Activated CD4-positive, alpha-beta T cell treated with anti-CD3 and anti-CD28 coated beads, Interleukin-2, amount 10 ng/mL, durations not matched to agents 24 days and 14 days (primary cell): ENCODE measurements at places on chromosomes 13 and 19. TPM values are rescaled to one million over a fixed set of nuclear protein-coding genes. Genes with fewer than 3 reads are reported as not detected.

The PBX4 gene
- 19.2 and 20.5 TPM in 2 replicates for total RNA-seq

The PNMA8B gene
- total RNA-seq = not detected in 2 replicates

- DNase-seq = no peak
These were observed 71.0 kb downstream of the ZNF568 start for GRCh38 chr19:36987091-36987490.

- peak; percentile 36 for DNase-seq
These were observed 13.8 kb upstream of the CYP4F2 start for GRCh38 chr19:15911599-15912235.

DNA sequence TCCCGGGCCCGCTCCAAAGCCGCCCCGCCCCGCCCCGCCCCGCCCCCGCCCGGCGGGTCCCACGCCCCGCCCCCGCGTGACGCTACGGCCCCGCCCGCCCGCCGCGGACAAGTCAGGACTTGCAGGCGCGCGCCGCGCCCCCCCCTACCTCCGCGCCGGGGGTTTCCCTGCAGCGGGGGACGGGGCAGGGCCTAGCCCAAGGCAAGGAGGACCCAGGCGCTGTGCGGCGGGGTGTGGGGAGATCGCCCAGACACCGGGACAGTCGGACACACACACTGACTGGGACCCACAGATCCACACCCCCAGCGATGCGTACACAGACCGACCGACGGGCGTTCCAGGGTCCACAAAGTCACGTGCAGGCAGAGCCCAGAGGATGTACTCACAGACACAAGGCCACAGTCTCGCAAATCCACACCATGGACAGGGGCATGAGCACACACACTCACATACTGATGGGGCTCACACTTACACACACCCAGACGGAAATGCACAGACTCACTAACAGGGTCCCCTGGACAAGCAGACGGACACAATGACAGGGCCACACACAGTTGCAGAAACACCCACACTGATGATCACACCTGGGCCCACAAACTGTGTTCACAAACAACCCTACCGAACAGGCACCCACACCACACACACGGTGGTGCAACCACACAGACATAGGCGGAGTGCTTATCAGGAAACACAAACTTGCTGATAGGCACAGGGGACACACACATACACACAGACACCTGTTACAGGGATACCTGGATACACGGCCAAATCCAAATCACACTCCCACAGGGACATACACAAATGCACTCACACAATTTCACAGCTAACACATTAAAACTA lies 436 bp upstream of the BBC3 start:
- DNase-seq = peak; percentile 98

The ATP4B gene
- not detected in 2 replicates for total RNA-seq

GRCh38 chr13:47845981-47846380 lies 155.1 kb downstream of the SUCLA2 start:
- DNase-seq = no peak

The PDX1 gene
- not detected in 2 replicates for total RNA-seq

GRCh38 chr13:28953714-28954418 lies 133.7 kb downstream of the MTUS2 start:
- no peak for DNase-seq

The ACTMAP gene
- 8.6 and 9.4 TPM in 2 replicates for total RNA-seq

DNA sequence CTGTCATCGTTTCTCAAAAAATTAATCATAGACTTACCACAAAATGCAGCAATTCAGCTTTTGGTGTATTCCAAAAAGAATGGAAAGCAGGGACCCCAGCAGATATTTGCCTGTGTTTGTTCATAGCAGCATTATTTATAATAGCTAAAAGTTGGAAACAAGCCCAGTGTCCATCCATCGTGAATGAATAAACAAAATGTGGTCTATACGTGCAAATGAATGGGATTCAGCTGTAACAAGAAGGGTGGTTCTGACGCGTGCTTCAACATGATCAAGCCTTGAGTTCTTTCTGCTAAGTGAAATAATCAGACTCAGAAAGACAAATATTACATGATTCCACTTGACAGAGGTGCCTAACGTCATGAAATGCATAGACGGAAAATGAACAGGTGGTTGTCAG lies 36.4 kb downstream of the PSG11 start:
- no peak for DNase-seq

DNA sequence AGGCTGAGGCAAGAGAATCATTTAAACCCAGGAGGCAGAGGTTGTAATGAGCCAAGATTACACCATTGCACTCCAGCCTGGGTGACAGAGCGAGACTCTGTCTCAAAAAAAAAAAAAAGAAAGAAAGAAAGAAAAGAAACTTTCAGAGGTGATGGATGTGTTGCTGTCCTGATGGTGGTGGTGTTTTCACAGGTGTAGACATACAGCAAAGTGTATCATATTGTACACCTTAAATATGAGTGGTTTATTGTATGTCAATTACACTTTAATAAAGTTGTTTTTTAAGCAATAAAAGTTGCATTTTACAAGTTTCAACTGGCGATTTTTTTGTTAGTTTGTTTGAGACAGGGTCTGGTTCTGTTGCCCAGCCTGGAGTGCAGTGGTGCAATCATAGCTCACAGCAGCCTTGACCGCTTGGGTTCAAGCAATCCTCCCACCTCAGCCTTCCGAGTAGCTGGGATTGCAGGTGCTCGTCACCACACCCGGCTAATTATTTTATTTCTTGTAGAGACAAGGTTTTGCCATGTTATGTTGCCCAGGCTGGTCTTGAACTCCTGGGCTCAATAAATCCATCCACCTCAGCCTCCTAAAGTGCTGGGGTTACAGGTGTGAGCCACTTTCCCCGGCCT lies 13.5 kb upstream of the INSR start:
- DNase-seq = no peak

DNA sequence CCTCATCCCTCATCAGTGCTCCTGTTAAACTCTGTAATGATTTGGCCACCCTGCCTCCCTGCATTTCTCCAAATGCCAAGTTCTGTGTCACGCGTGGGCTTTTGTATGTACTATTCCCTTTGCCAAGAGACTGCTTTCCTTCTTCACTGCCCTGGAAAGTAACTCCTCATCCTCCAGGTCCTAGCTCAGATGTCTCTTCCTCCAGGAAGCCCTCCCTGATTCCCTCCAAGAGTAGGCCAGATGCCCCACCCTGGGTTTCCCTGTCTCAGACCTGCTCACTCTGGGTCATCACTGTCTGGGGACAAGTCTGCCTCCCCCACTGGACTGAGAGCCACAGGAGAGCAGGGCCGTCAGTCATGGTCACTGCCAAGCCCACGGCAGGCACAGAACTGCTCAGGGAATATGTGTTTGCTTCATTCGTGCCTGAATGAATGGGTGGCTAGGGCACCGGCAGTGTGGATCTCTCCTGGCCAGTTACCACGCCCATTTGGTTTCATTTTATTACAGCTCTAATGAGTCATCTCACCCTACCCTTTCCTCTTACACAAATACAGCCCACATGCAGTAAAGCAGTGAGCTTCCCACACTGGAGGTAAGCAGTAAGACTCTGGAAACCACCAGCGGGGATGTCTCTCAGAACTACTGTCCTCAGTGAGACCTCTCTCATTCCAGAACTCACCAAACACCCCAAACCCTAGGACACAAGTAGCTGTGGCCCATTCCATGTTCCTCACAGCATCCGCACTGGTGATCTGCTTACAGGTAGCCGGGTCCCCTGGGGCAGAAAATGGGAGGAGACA lies 12.1 kb upstream of the GPR4 start:
- peak; percentile 77 for DNase-seq

GRCh38 chr13:75881109-75881775 lies 245.1 kb downstream of the LMO7 start:
- DNase-seq = no peak

DNA sequence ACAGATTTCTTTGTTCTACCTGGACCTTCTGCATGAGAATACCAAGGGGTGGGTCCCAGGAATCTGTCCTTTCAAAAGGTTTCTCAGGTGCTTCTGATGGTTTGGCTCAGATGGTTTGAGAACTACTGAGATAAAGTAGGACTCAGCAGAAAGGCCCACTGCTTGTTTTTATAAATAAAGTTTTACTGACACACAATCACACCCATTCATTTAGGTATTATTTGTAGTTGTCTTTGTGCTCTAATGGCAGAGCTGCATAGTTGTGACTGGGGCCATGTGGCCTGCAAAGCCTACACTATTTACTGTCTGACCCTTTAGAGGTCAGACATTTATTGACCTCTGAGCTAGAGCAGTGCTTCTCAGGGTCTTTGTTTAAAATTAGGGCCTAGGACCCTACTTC lies 17.6 kb downstream of the EDDM13 start:
- no peak for DNase-seq

DNA sequence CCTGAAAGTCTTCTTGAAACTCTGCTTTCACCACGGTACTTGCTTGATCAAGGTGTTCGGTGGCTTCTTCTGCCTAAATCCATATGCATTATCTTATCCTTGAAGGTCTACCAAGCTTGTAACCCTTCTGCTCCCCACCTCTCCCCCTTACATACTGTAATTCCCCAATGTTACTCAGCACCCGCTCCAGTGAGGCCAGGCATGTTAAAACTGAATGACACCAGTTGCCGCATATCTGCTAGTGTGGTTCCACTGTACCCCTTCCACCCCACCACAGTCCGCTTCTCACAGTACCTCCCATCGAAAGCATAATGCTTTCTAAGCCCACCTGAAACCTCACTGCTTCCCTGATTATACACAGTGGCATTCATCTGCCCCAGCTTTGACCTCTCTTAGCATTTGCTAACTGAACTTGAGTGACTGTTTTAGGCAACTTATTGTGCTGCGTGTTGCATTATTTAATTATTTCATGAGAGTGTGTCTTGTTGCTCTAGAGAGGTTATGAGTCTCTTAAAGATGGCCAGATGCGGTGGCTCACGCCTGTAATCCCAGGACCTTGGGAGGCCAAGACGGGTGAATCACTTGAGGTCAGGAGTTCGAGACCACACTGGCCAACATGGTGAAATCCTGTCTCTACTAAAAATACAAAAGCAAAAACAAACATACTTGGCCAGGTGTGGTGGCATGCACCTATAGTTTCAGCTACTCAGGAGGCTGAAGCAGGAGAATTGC lies 87.6 kb upstream of the MBNL2 start:
- no peak for DNase-seq

The VSTM1 gene
- not detected in 2 replicates for total RNA-seq

The ZNF737 gene
- 7.2 and 8.5 TPM in 2 replicates for total RNA-seq

The ZFR2 gene
- not detected in 2 replicates for total RNA-seq

- DNase-seq = no peak
These were observed 383.3 kb downstream of the RFC3 start for GRCh38 chr13:34201050-34201913.

DNA sequence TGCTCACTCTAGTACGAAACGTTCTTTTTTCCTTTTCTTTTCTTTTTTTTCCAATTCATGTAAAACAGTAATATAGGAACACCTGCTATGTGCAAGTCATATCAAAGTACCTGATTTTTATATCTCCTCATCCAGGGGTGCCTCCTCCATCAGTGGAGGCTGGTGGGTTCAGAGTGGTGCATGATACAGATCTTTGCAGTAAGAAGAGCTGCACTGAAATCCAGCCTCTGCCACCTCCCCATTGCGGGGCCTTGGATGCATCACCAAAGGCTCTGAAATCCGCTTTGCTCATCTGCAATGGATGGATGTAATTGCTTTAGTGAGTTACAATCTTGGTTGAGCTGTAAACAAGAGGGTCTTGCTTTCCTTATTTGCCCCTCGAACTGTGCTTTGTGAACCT lies 38.3 kb downstream of the GPR12 start:
- no peak for DNase-seq

The MADCAM1 gene
- total RNA-seq = 0.14 and 0.19 TPM in 2 replicates

- DNase-seq = no peak
These were observed 49.4 kb upstream of the TNFSF11 start for GRCh38 chr13:42524487-42525034.

The CFD gene
- total RNA-seq = 1.4 and 2.5 TPM in 2 replicates

The FBN3 gene
- total RNA-seq = not detected in 2 replicates

DNA sequence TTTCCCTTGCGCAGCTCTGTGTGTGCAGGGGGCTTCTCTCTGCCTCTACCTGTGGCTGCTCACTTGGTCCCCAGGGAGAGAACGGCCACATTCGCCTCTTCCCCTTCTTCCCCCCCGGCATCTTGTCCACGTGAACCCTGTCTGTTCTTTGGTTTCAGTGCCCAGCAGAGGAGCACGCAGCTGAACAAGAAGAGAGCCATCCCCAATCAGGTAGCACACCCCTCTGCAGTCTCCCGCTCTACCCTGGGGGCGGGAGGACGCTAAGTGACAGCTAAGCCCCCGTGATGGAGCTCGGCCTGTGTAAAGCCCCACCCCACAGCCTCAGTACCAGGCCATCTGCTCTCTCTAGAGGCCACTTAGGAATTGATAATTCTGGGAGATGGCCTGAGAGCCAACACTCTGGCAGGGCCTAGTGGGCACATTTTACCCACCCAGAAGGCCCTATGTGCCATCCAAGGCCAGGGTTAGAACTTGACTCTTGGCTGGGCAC lies 30.2 kb downstream of the TMED1 start:
- DNase-seq = no peak

The ZNF254 gene
- 10.3 and 10.9 TPM in 2 replicates for total RNA-seq

DNA sequence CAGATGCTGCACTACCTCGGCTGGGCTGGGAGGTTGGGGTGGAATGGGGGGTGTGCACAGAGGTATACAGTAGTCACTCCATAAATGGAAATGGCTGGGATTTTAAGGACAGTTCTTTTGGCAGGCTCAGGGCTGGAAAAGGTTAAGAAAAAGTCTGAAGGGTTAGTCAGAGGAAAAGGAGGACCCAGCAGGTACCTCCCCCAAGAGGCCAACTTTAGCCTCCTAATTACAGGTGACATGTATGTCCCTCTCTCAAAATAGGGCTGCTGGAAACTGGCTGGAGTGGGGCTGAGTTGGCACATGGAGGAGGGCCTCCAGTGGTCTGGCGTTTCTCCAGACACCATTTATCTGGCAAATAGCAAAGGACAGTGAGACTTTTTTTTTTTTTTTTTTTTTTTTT lies 994 bp downstream of the CCDC194 start:
- no peak for DNase-seq

- peak; percentile 81 for DNase-seq
These were observed 6.2 kb downstream of the PPP1R15A start for GRCh38 chr19:48878196-48879024.

The GIPC3 gene
- 0.36 and 0.37 TPM in 2 replicates for total RNA-seq

GRCh38 chr19:34241513-34242337 lies 12.6 kb upstream of the GARRE1 start:
- DNase-seq = peak; percentile 66

DNA sequence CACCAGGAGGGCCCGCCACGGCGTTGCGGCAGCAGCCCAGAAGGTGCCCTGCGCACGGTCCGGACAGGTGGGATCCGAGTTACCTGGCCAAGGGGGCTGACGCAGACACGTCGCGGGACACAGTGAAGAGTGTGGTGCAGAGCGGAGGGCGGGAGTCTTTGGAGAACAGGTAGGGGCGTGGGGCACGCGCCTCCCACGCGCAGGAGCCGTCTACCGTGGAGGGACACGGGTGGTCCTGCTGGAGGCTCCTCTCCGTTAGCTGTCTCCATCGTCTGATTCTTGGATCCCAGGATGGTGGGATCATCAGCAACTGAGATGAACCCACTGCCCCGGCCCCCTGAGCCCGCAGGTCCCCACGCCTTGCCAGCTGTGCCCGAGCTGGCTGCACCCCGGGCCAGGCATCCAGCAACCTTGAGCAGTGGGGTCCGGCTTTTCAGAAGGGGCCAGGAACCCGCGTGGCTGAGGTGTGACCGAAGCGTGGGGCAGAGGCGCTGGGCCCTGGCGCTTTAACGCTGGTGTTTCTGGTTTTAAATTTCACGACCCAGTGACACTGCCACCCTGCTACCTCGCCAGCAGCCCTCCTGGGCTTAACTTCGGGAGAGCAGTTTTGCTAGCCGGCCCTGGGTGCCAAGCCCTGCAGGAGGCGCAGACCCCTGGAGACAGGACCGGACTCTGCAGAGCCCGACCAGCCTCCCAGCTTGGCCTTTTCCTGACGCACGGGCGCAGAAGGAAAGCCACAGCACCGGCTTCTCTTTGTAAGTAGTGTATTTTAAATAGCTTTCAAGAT lies 7.3 kb downstream of the FGF22 start:
- no peak for DNase-seq
